RPMI7951 (cell line): ENCODE measurements at places on chromosomes 12 and 14. TPM values are rescaled to one million over a fixed set of nuclear protein-coding genes. Genes with fewer than 3 reads are reported as not detected.
A peak's percentile ranks its signal among the peaks of the same experiment; 100 is the strongest.

DNA sequence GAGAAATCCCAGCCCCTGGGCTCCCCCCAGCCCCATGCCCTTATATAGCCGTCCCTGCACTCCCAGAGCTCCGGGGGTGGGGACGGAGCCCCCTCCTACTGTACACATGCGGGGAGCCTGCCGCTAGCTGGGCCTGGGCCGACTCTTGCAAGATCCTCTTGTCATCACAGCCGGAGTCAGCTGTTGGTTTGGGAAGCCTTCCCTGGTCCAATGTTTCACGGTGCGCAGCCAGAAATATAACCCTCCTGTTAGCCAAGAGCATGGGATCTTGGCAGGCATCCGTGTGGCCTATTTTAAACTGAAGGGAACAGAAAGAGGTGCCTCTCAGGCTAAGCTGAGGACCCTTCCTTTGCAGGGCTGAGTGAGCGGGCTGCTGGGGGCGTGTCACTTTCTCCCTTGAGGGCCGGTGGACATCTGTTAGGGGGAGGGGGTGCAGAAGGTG, 175.3 kb downstream of the TSPAN9 start:
- no peak for DNase-seq

- DNase-seq: no peak
These were observed 50.7 kb downstream of the SLC2A13 start for GRCh38 chr12:40055228-40055579.

DNA sequence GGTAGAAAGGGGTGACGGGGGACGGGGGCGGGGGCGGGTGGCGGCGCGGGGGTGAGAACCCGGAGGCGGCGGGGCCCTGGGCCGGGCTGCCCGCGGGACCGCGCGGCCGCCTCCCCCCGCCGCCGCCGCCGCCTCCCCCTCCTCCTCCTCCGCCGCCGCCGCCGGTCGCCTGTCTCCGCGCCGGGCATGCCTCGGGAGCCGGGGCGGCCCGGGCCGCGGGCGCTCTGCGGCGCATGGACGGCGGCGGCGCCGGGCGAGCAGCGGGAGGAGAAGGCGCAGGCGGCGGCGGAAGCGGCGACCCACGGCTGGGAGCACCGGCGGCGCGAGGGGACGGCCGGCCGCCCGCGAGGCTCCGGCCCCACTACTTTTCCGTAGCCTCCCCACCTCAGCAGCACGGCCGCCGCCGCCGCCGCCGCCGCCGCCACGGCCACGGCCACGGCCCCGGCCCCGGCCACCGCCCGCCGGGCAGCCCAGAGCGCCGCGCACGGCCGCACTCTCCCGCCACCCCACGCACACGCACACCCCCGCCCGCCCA, at the start of gene NPAS3:
TSS of gene NPAS3 (plus strand) at position 161 of the 535 bp plus-strand sequence.
- DNase-seq: peak; percentile 15

Gene CCDC184
- total RNA-seq: 0.20 and 0.24 TPM in 2 replicates

DNA sequence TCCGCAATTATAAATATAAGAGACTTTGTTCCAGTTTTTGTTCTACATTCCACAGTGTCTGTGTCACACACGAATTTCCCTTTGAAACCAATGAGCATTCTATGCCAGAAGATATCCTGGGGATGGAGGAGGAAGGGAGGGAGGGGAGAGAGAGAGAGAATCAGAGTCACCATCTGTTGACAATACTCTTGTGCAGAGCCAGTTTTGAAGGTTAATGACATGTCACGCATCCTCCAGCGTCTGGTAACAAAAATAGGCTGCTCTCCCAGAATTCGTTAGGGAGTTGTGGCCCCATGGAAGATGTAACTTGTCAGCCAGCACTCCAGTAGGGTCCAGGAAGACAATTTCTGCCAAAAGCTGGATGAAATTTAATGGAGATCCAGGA, 213.5 kb upstream of the KRR1 start:
- peak; percentile 97 for DNase-seq

GRCh38 chr12:95880895-95881294, 22.1 kb downstream of the SNRPF start:
- no peak for DNase-seq

Gene ALKBH2
- total RNA-seq: 12.9 and 20.3 TPM in 2 replicates

DNA sequence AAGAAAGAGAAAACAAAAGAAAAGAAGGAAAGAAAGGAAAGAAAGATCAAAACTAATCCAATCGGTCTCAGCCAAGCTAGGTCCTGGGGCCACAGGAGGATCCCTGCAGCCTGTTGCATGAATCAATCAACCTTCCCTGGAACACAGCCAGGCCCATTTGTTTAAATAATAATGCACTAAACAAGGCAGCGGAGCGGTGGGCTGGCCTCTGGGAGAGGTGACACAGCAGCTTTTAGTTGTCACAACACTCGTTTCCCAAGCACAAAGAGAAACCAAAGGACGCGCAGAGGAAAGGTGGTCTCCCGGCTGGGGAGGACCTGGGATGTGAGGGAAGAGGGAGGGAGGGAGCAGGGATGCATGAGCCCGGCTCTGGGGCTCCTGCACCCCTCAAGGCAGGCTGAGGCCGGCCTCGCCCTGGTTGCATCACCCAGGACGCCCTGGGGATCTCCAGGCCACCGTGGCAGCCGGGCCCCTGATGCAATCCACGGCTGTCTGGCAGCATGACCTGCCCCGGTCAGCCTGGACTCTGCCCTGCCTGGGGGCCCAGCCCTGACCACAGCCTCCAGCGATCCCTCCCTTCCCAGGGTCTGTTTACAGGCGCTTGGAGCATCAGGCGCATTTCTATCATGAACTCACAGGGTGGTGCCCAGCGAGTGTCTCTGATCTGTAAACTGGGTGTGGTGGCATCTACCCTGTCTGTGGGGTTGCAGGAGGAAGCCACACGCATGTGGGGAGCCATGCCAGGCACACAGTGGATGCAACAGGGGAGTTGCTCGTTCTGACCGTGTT, 32.5 kb downstream of the MMP17 start:
- peak; percentile 92 for DNase-seq

GRCh38 chr12:56115329-56115728, 1.1 kb upstream of the RPL41 start:
- DNase-seq: peak; percentile 44

- DNase-seq: no peak
These were observed 11.3 kb upstream of the EDDM3A start for GRCh38 chr14:20734430-20734806.

Gene RILPL1
- 4.8 and 10.3 TPM in 2 replicates for total RNA-seq

DNA sequence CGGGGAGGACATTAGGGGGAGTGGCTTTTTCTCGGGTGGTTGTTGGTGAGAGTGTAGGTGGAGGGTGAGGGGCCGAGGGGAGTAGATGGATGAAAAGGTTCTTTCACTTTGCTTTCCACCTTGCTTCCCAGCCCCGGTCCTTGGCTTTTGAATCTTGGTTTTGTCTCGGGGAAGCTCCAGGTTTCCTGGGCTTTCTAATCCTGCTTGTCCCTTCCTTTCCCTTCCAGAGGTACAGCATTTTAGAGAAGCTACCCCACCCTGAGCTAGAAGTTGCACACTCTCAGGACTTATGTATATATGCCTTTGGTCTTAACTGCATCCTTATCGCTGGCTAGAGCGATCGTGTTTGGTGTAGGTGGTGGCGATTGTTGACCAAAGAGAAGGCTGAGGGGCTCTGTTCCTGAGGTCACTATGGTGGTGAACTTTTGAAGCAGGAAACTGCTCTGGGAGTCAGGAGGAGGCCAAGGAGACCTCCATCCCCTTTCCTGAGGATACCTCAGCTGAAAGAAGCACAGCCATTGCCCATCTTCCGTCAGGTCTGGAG, 862 bp downstream of the PIP4K2C start:
- no peak for DNase-seq

- DNase-seq: no peak
These were observed 715 bp downstream of the KLRC4 start for GRCh38 chr12:10408842-10409241.

DNA sequence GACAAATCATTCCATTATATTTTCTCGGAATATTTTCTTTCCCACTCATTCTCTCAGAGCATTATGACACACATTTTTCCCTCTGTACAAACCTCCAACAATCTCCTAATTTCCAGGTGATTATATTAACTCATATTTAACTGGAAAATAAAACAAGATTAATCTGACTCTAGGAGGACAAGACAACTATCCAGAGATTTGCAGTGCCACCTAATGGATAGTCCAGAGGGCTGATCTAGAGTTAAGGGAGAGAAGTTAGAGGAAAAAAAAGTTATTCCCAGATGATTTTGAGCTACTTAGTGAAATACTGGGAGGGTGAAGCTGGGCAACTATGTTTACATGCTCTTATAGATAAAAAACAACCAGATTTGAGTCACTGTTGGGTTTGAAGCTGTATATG, 161.7 kb downstream of the ALX1 start:
- DNase-seq: peak; percentile 5

DNA sequence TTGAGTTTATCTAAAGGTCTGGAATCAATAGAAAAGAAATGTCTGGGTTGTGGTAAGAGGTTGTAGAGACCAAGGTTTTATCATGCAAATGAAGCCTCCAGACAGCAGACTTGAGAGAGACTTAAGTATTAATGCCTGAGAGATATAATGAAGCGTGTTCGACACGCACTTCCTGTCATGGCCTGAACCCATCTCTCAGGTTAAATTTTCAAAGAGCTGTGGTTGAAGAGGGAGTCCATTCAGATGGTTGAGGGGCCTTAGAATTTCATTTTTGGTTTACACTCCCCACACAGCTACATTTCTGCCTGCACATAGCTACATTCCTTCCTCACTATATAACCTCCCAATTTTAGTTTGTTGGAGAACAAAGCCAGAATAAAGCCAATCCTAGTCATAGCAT, 10.1 kb upstream of the CLEC12A start:
- no peak for DNase-seq

Gene TMEM63C
- total RNA-seq: not detected in 2 replicates

Gene FGF6
- not detected in 2 replicates for total RNA-seq

Gene CYP27B1
- total RNA-seq: 1.1 and 1.2 TPM in 2 replicates

DNA sequence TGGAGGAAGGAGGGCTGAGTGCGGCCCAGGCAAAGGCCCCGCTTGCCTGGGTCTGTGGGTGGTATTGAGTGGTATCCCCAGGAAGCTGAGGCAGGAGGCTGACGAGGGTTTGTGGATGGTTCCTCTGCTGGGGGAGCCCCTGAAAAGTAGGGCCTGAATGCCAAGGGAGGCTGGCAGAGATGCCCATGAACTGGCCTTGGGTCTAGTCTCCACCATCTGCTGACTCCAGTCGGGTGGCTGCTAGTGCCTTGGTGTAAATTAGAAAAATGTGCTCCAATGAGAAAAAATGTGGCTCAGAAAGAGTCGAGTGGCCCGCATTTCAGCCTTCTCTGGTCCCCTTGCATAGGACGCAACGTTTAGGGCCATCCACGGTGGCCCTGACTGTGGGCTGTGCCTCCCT, 181.2 kb upstream of the PRMT8 start:
- DNase-seq: no peak

Gene PAX9
- not detected in 2 replicates for total RNA-seq

GRCh38 chr14:68263563-68264259, 444.1 kb downstream of the RAD51B start:
- peak; percentile 42 for DNase-seq

DNA sequence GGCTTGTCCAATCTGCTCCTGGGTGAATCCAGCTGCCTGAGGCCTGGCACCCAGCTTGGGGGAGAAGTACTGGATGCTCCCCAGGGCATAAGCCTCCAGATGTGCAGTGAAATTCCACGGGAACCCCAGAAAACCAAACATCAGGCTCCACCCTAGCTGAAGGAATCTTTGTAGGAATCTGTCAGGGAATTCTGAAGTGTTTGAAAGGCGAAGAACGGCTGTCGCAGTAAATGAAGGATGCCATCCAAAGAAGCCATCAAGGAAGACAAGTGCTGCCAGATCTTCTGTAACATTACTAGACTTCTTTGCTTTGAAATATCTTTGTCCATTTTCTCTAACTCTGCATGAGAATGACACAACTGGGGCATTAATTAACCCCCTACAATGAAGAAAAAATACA, 219.4 kb downstream of the FOXN3 start:
- DNase-seq: no peak

Gene RD3L
- not detected in 2 replicates for total RNA-seq

DNA sequence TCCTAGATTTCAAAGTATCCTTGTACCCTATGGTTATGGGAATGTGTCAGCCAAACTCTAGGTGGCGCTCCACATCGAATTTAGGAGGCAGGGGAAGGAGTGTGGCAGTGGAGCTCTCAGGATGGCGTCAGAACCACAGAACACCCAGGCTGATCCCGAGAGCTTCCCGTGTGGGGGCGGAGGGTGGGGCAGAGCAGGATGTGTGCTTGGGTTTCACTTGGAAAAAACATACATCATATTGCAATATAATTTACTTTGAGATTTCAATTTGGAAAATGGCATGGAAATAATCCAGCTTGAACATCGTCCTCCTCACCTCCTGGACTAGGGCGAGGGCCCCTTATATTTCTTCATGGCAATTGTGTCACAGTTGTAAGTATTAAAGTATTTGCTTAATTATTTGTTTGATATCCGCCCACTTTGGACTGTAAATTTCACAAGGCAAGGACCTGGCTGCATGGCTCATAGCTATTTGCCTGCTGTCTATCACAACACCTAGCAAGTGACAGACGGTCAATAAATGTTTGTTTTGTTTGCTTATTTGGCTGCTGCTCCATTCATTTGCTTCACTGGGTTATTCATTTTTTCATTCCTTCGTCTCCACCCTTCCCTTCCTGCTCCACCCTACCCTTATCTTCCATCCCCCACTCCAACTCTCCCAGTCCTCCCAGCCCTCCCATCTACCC, 221.5 kb upstream of the HMGA2 start:
- peak; percentile 91 for DNase-seq

- no peak for DNase-seq
These were observed 24.5 kb downstream of the GPRC5D start for GRCh38 chr12:12927211-12928079.

DNA sequence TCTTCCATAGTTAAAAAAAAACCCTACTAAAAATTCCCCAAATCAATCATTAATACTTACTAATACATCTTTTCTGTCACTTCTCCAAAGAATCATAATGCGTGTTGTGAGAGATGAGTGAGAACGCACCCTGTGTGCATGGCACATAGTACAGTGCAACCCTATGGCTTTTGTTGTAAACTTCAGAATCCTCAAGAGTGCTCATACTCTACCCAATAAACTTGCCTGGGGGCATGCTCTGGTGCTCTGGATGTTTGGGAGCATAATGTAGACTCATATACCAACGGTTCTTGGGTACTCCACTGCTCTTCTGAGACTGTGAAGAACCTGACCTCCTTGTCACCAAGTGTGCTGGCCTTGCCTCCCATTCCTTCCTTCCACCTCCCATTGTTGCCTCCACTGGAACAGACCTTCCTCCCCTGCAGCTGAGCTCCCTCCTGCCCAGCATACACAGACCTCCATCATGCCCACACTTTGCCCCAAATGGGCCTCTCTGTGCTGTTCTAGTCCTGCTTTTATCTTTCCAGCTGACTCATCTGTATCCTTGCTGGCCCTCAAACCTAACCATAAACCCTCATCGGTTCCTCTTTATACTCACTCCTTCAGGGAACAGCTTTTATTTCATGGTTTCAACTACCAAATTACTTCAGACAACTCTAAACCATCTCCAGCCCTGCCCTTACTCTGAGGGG, 8.9 kb downstream of the DCP1B start:
- DNase-seq: peak; percentile 25

GRCh38 chr14:51653775-51654532, 2.2 kb downstream of the FRMD6 start:
- peak; percentile 14 for DNase-seq

GRCh38 chr14:51921026-51921425, 60.6 kb downstream of the GNG2 start:
- DNase-seq: no peak

Gene LRP10
- 41.9 and 44.9 TPM in 2 replicates for total RNA-seq
